ENCODE measurements at places on chromosomes 2 and 18.

DNA sequence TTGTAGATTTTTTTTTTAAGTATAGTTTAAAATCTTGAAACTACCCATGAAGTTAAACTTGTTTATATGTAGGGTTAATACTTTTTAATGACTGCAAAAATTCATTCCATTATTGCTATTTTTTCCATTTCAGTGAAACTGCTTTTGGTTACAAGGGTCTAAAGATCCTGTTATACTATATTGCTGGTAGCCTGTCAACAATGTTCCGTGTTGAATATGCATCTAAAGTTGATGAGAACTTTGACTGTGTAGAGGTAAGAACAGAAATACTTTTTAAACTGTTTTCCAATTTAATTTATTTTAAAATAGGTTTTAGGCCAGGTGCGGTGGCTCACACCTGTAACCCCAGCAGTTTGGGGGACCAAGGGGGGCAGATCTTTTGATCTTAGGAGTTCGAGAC lies 30.5 kb downstream of the HAT1 start:
- DNase-seq: no peak

DNA sequence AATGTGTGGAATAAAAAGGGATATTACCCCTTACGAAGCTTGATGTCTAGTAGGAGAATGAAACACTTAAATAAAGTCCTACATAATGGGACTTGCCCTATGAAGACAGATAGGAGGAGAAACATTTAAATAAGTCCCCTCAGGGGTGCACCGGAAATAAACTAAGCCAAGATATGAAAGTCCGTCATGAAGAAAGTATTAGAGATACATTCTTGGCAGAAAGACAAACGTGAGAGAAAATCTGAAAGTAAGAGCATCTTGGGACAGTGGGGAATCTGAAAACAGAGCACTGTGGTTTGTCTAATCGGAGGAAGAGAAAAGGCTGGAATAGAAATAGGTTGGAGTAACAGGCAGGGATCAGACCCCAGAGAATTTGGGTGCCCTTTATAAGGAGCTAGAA lies 516.9 kb upstream of the DSEL start:
- no peak for DNase-seq

DNA sequence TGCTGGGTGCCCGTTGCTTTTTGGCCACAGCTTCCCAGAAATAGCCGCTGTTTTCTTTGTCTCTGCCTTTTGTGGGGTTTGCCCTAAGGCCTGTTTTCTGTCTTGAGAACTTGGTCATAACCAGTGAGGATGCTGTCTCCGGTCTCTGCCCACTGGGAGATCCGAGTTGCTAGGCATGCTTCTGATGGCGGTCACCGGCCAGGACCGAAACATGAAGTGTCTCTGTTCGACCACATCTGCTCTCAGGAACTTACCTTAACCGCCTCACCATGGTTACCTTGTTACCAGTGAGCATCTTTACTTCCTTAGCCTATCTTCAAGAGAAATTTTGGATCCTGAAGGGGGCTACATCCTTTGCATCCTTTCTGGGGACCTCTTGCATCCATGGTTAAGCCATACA lies 91.9 kb downstream of the RTP5 start:
- DNase-seq: no peak

- no peak for DNase-seq
These were observed 36.6 kb downstream of the CYB5A start for GRCh38 chr18:74255131-74255616.

- DNase-seq: no peak
These were observed 16.6 kb upstream of the RPE start for GRCh38 chr2:209985874-209986273.

DNA sequence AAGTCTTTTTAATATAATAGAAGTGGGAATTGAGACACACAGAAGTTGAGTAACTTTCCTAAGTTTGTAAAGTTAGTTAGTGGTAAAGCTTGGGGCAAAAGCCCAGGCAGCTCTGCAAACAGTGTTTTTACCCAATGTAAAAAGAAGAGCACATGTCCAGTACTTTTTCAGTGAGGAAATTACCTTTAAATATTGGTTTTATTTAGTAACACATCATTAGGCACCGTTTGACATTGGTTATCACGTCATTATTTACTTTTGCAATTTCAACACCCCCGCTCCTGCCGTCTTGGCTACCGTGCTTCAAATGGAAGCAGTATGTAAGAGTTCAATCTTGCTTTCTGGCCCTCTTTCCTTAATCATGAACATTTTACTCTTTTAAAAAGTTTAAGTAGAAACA lies 807.9 kb downstream of the EPHA4 start:
- DNase-seq: no peak

DNA sequence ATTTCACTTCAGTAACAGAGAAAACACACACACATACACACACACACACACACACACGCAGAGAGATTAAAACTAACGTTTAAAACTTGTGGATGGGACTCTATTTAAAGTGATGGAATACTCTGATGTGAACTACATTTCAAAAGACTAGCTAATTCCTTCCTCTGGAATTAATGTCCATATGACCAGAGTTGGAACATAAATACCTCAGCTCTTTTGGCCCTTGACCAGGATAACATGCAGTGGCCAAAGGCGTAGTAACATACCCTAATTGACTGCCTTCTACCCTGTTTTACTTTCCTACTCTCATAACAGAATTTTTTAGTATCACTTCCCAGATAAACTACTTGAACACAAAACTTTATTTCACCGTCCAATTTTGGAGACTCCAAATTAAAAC lies 671.3 kb upstream of the CHAC2 start:
- DNase-seq: no peak

- DNase-seq: no peak
These were observed 215.3 kb downstream of the ANAPC1 start for GRCh38 chr2:111668741-111669140.

- DNase-seq: no peak
These were observed 193.6 kb downstream of the CD226 start for GRCh38 chr18:69754108-69754507.

- DNase-seq: no peak
These were observed 144.1 kb upstream of the MGAT5 start for GRCh38 chr2:134109725-134110124.

GRCh38 chr2:191565647-191566198 lies 112.2 kb upstream of the NABP1 start:
- DNase-seq: no peak

DNA sequence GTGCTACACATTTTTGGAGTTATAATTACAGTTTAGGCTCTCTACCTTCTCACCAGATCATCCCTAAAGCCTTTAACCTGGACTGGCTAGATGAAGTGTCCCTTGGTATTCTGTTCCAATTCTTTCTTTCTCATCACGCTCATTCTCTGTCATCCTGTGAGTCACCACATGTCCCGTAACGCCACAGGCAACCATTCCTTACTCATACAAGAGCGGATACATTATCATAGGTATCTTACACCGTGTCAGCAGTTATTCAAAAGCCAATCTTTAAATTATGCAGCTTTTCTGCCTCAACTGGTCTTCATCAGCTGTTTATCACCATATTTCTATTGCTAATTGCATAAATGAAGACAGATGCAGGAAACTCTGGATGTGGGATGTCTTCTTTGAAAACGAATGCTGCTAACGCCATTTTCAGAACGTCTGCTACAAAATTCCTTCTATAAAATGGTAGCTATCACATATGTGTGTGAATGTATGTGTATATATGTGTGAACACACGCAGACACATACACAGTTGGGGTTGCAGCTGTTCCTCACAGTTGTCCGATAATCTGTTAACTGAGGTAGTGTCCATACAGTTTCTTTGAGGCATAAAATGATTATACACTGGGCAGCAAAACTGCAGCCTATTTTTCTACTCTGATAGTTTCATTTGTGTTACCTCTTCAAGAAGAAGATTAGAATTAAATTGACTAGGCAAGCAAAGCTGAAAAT lies 47.9 kb downstream of the EML6 start:
- DNase-seq: no peak

DNA sequence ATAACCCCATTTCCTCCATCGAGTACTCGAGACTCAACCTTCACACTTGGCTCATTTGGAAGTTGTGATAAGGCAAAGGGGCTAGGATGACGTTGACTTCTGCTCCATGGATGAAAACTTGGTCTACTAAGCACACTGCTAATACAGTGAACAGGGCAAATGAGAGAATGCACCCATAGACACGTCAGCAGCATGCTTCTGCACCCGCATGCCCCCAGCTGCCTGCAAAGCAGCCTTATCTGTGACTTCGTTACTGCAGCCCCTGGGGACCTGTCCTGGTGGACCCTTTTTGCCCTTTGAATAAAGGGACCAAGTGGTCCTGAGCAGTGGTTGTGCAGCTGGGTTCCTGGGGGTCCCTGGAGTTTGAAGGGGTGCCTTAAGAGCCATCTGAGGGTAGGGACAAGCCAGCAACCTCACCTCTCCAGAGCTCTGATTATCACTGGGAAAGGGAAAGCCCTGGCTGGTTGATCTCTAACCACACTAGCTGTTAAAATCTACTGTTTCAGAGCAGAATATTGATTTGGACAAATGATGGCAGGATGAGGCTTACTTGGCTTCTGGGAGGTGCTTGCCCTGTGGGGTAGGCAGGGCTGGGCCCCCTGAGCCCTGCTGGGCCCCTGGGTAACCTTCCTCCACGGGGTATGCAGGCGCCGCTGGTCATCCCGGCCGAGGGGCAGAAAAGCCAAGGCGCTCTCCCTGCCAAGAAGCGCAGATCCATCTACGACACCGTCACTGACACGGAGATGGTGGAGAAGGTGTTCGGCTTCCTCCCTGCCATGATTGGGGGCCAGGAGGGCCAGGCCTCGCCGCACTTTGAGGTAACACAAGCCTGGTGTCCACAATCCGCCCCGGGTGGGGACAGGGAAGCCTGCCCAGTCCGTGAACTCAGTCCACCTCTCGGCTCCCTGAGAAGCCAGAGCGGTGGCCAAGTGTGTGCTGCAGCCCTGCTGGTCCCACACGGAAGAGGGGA lies 37.6 kb upstream of the GPR17 start:
- no peak for DNase-seq

- no peak for DNase-seq
These were observed 50.2 kb downstream of the SKA1 start for GRCh38 chr18:50424877-50425690.
